ENCODE measurements at places on chromosomes 7 and 10.
A peak's percentile ranks its signal among the peaks of the same experiment; 100 is the strongest.

GRCh38 chr10:74104996-74105395 is 45.6 kb downstream of the AP3M1 start:
- DNase-seq, result no peak

DNA sequence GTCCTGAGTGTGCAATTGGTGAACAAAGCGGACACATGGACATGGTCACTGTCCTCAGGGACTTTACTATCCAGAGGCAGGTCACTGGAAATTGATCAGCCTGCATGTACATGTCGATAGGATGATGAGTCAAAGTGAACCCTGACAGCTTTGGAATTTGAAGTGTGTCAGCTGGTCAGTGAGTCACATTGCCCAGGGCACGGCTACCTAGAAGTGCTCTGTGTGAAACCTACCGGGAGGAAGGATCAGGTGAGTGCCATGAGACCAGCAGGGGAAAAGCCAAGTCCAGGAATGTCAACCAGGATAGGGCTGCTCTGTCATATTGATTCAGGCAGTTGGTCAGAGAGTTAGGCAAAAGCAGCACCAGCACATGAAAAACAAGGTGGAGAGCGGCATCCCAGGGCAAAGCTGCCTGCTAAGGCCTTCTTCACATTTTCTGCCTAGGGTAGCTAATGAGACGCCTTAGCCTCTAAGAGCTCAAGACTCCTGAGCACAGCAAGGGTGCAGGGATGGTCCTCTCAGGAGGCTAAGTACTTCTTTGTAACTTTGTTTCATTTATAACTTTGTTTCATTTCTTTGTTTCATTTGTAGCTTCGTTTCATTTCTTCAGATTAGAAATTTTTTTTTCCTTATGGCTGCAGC is 19.4 kb upstream of the PDCD4 start:
- DNase-seq, result no peak

DNA sequence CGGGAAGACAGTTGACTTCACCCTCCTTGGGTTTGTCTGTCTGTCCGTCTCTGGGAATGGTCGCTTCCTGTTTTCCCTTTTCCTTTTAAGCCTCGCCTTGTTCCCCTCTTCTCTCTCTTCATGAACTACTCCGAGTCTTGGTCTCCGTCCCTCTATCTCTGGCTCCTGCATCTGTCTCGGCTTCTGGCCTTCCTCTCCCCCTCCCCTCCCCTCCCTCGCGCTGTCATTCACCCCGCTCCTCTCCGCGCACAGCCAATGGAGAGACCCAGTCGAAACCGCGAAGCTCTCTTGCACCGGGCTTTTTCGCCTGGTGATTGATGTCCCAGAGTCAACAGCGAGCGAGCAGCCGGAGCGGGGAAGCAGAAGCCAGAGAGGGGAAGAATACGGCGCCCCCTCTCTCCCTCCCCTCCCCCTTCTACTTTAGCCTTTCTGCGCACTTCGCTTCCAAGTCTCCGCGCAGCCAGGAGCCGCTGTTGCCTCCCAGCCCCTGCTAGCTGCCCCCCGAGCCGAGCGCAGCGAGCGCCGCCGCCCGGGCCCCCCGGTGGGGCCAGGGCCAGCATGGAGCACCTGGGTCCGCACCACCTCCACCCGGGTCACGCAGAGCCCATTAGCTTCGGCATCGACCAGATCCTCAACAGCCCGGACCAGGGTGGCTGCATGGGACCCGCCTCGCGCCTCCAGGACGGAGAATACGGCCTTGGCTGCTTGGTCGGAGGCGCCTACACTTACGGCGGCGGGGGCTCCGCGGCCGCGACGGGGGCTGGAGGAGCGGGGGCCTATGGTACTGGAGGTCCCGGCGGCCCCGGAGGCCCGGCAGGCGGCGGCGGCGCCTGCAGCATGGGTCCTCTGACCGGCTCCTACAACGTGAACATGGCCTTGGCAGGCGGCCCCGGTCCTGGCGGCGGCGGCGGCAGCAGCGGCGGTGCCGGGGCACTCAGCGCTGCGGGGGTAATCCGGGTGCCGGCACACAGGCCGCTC is at the start of gene TLX1:
Gene TLX1, plus strand, starts transcription at position 317 of the 978 bp plus-strand sequence. Its CDS starts 242 bp downstream, at position 559.
- peak; percentile 61 for DNase-seq

GRCh38 chr10:45420453-45421192 is 46.6 kb downstream of the ALOX5 start:
- DNase-seq, result peak; percentile 91

DNA sequence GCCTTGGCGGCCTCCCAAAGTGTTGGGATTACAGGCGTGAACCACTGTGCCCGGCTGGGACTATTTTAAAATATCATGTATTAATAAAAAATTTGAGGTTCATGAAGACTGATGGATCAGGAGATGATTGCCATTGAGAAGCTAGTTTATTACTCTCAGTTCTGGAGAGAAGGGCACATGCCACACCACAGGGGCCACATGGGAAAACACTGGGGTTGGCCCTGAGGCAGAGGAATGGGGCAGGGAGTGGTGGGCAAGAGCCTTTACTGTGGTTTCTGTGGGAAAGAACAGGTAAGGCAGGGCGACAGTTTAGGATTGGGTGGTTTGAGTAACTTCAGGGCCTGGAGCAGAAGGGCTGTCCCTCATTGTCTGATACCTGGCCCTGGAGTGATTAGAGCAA is 6.8 kb upstream of the TBRG4 start:
- DNase-seq, result no peak

- no peak for DNase-seq
These were observed 5.4 kb downstream of the CEP41 start for GRCh38 chr7:130435311-130435854.

DNA sequence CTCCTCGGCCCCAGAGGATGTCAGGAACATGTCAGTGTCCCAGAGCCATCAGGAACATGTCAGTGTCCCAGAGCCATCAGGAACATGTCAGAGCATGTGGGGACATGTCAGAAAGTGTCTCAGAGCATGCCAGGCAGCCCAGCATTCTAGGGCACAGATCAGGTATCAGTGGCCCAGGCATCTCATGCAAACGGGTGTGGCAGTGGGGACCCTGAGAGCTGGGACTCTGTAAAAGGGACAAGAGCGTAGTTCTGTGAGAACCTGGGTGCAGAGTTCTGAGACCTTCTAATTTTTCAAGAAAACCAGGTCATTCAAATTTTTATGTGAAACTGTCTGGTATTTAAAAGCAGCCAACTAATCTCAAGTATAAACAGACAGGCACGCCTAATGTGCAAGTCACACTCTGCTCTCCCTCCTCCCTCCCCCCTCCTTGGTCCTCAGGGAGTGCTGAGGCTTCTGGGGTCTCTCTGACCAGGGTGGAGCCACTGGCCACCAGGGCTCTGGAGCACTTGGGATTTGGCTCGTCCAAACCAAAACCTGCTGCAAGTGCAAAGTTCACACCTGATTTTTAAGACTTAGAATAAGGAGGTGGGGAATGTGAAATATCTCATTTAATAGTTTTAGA is 64.6 kb downstream of the ALOX5 start:
- DNase-seq, result no peak

- DNase-seq, result no peak
These were observed 78.1 kb upstream of the TMEM196 start for GRCh38 chr7:19851504-19851903.

DNA sequence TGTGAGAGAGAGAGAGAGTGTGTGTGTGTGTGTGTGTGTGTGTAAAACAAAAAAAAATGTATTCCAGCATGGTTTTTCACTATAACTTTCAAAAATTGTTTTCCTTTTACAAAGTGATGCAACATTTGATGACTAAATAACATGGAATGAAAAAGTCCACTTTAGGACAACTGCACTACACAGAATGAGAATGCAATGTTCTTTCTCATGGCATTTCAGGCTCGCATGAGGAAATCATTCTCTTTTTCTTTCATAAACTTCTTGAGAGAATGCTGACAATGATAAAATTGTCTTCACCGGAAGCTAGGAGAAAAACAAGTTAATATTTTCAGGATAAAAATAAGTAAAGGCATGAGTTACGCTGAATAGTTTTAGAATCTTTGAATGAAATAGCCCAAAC is 53.7 kb downstream of the SLC16A12 start:
- no peak for DNase-seq

DNA sequence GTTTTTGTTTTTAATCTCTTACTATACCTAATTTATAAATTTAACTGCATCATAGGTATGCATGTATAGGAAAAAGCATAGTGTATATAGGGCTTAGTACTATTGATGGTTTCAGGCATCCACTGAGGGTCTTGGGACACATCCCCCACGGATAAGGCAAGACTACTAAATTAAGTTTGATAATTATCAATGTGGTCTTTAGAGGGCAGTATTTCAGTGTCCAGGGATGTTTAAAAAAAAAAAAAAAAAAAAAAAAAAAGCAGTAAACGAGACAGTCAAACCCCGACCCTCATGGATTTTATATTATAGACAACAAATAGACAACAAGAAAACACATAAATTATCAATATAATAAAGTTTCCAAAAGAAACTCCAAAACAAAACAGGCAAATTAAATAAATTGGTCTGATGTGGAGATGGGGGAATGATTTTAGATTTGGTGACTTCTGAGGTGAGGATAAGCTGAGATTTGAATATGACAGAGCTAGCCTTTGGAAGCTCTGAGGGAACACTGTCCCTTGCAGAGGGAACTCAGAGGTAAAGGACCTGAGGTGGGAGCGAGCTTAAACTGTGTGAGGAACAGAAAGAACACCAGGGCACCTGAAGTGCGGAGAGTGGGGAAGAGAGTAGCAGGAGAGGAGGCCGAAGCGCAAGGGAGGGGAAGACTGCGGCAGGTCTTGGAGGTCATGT is 14.8 kb downstream of the ACSM6 start:
- no peak for DNase-seq

DNA sequence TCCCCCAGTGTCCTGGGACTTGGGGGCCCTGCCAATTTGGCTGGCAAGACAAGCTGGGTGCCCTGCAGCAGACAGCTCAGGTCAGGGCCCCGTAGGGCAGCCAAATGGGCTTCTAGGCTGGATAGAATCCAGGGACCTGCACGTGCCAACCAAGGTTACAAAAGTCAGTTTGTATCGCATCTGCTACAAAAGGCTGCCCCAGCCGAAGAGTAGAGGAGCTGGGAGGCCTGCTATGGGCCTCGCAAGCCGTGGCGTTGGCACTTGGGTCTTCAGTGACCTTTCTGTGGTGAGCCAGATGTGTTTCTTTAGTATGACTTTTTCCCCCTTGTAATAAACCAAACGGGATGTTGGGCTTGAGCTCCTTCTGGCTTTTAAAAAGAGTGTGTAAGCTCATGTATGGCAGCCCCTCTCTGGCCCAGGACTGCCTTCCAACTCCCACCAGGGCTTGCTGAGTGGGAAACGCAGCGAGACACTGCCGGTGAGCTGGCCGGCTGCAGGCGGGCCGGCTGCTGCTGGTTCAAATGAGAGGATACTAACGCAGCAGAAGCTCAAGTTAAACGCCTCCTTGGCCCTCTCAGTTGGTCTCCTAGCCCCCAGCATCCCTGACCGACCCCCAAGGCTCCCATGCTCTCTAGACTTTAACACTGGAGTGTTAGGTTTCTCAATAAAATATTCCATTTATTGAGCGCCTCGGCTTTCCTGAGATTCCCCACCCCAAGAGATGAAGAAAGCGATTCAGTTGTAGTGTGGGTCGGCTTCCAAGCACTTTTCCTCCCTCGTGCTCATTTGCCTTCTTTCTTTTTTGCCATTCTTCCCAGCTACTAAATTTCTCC is 3.1 kb upstream of the HOXA10 start:
- no peak for DNase-seq

DNA sequence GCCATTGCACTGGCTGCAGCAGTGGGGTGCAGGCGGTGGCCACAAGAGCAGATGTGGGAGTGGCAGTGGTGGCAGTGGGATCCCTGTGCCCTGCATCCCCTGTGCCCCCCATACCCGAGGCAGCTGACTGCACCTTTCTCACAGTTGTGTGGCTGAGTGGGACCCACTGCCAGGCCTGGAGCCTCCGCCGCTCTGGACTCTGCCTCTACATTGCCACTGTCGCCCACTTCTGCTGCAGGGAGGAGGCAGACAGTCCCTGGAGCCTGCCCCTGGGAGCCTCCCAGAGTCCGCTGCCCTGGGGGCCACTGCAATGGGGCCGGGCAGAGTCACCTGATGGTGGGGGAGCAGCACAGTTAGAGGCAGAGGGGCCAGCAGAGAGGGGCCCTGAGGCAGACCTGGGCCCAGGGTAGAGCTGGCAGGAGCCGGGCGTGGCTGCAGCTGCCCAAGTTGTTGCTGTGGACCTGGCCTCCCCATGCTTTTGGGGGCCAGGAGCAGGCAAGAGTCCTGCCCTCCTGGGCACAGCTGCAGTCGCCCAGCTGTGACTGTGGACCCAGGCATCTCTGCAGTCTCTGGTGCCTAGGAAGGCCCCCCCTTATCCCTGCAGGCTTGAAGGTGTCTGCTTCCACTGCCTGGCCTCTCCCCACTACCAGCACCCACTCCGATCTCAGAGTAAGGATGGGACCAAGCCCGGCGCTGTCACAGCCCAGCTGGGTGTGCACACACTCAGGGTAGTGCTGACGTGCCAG is 22.2 kb downstream of the FAM241B start:
- DNase-seq, result no peak

GRCh38 chr10:12788277-12788676 is 213.2 kb downstream of the CCDC3 start:
- no peak for DNase-seq

- DNase-seq, result no peak
These were observed 71.9 kb downstream of the MRPL32 start for GRCh38 chr7:43004082-43004481.

DNA sequence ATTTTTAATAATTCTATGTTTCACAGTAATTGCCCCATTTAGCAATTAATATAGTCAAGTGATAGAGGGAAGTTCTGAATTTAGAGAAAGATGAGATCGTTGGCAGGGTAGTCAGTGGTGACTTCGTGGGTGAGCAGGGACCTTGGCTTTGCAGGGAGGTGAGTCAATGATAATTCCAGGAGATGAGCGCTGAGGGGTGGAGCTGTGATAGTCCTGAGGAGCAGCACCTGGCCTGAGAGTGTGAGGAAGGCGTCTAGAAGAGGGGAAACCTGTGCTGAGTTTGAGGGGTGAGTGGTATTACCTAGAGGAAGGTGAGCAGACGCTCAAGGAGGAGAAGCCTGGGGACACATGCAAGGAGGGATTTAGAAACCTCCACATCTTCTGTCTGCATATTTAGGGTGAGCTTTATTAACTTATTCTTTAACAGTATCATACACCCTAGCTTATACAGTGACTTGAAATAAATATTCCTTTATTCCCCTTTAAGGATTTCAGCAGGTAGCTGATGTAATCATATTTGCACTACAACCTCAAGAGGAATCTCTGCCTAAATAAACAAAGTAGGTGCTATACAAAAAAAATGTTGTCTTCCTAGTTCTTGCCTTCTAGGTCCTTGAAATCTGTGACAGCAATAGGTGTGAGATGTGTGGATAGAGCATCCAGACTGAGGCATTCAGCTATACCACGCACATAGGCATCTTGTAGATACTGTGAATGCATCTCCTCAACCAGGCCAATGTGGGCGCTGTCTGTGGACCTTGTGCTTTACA is 2.1 kb upstream of the TRIL start:
- DNase-seq, result no peak

DNA sequence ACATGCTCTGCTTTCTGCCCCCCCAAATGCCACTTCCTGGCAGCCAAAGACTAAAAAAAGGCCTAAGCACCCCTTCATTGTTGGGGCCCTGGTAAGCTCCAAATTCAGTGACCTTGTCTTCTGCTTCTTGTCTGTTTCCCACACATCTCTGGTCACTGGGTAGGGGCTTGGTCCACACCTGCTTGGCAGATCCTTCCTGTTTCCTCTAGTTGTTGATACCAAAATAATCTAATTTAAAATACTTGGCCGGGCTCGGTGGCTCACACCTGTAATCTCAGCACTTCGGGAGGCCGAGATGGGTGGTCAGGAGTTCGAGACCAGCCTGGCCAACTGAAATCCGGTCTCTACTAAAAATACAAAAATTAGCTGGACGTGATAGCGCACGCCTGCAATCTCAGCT is 130.6 kb downstream of the CAMK1D start:
- DNase-seq, result no peak

All from NCI-H1105 treated with DMSO at 0.1 percent for 48 hours (cell line).